ENCODE measurements at places on chromosomes 5 and 9.

DNA sequence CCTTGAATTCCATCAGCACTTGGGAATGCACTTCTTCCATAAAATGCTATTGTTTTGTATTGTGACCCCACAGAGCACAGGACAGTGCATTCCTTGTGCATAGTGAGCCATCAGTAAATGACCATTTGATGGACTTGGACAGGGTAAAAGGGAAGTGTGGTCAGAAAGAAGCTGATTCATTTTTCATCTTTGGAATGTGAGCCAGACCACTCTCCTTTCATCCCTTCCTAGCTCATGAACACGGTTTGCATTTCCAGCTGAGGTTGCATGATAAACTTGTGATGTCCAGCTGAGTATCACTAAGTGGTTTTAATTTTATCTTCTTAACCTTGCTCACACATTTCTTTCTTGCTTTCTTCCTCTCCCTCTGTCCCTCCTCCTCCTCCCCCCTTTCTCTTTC, 101.3 kb downstream of the NUDT12 start:
- no peaks in the 10 kb centered on the region for H3K36me3 ChIP-seq
- H3K27me3 ChIP-seq, result no peaks in the 10 kb centered on the region
- H3K4me1 ChIP-seq, result no peaks in the 10 kb centered on the region
- no peak overlapping the region for H3K27ac ChIP-seq
- H3K4me3 ChIP-seq, result no peak overlapping the region

- H3K27me3 ChIP-seq, result peaks cover 7% of the 10 kb centered on the region
- no peaks in the 10 kb centered on the region for H3K4me1 ChIP-seq
- no peak for DNase-seq
- no peak overlapping the region for H3K4me3 ChIP-seq
- peak overlapping the region; percentile 46 for H3K27ac ChIP-seq
Observed at GRCh38 chr9:113601656-113602055, 138.1 kb downstream of the RGS3 start.

- H3K4me1 ChIP-seq, result no peaks in the 10 kb centered on the region
- no peaks in the 10 kb centered on the region for H3K36me3 ChIP-seq
- H3K27me3 ChIP-seq, result peaks cover 4% of the 10 kb centered on the region
Observed at GRCh38 chr5:2196416-2196815, 313.7 kb upstream of the IRX4 start.

DNA sequence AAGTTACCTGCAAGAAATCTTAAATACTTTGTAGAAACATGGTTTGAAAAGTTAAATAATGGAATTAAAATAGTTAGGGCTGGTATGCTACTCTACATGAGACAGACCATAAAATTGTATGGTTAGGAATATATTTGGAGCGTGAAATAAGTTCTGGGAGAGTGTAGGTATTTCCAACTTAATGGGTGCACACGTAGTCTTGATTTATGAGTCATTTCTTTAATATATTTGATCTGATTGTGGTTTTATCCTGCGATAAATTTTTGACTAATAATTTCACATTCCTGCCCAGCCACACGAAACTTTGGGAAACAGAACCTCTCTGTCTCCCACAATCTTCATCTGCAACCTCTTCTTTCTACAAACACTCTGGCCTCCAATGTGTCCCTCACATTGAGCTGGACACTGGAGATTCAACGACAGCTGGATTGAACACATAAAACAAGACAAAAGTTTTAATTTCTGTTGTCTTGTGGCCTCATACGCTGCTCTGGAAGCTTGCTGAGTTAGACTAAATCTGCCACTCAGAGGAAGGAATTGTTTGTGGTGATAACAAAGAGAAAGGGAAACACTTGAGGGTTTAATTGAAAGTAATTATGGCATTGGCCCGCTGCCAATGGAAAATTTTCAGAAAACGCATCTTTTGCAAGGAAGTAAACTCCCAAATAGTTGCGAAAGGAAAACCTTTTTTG, 201.8 kb upstream of the ZNF608 start:
- peaks cover 14% of the 10 kb centered on the region for H3K4me1 ChIP-seq
- H3K27ac ChIP-seq, result no peak overlapping the region
- no peak for DNase-seq
- H3K36me3 ChIP-seq, result peaks cover 5% of the 10 kb centered on the region
- no peak overlapping the region for H3K4me3 ChIP-seq

DNA sequence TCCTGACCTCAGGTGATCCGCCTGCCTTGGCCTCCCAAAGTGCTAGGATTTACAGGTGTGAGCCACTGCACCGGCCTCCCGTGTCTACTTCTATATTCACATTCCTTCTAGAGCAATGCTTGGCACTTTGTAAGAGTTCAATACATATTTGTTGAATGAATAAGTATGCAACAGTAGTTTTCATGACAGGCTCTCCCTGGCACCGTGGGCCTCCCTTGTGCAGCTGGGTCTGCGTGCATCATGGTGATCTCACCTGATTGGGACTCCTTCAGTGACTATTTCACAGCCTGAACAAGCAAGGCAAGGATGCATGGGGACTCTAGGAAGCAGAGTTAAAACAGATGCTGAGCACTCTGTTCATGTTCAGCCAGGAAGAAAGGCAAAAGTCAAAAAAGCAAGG, 6.8 kb upstream of the ZBTB34 start:
- no peak for DNase-seq
- H3K4me3 ChIP-seq, result no peak overlapping the region
- no peak overlapping the region for H3K27ac ChIP-seq
- peaks cover 7% of the 10 kb centered on the region for H3K27me3 ChIP-seq
- H3K4me1 ChIP-seq, result no peaks in the 10 kb centered on the region

- no peaks in the 10 kb centered on the region for H3K36me3 ChIP-seq
- no peak overlapping the region for H3K27ac ChIP-seq
- DNase-seq, result no peak
- H3K4me3 ChIP-seq, result no peak overlapping the region
- no peaks in the 10 kb centered on the region for H3K4me1 ChIP-seq
Observed at GRCh38 chr5:117803533-117803932, 1184.8 kb downstream of the DTWD2 start.

- peaks cover 5% of the 10 kb centered on the region for H3K27me3 ChIP-seq
- H3K4me1 ChIP-seq, result no peaks in the 10 kb centered on the region
- no peaks in the 10 kb centered on the region for H3K36me3 ChIP-seq
- DNase-seq, result no peak
Observed at GRCh38 chr5:78560000-78560855, 88.3 kb downstream of the LHFPL2 start.

DNA sequence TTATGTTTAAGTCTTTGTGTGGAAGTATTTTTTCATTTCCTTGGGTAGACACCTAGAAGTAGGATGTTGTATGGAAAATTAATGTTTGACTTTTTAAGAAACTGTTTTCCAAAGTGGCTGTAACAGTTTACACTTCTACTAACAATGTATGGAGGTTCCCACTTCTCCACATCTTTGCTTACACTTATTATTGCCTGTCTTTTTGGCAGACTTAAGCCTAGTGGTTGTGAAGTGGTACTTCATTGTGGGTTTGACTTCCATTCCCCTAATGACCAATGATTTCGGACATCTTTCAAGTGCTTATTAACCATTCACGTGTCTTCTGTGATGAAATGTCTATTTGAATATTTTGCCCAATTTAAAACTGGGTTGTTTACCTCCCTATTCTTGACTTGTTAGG, 91.5 kb upstream of the CDKN2B start:
- no peaks in the 10 kb centered on the region for H3K27me3 ChIP-seq
- no peaks in the 10 kb centered on the region for H3K36me3 ChIP-seq
- no peak overlapping the region for H3K27ac ChIP-seq
- H3K4me1 ChIP-seq, result no peaks in the 10 kb centered on the region

DNA sequence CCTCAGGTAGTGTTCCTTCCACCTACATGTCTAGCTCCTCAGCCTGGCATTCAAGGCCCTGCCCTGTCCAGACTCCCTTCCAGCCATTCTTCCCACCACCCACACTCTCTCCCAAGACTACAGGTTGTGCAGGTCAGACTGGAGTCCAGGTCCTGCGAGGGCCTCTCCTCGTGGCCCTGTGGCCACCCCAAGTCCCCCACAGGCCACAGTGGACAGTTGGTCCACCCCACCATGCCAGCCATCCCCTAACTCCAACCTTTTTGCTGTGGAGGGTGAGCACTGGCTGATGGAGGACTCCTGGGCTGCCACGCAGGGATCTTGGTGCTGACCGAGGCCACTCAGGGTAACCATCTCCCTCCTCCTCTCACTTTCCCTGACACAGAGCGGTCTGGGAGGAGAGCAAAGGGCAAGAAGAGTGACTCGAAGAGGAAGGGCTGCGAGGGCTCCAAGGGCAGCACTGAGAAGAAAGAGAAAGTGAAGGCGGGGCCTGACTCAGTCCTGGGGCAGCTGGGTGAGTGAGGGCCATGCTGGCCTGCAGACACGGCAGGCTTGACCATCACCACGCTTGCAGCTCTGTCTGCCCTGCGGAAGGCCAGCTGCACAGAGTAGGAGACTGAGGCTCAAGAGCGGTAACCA, 51.0 kb downstream of the JADE2 start:
- peak overlapping the region; percentile 22 for H3K27ac ChIP-seq
- H3K27me3 ChIP-seq, result peaks cover 2% of the 10 kb centered on the region
- no peak overlapping the region for H3K4me3 ChIP-seq
- H3K36me3 ChIP-seq, result peaks cover 9% of the 10 kb centered on the region
- no peak for DNase-seq
- H3K4me1 ChIP-seq, result peaks cover 12% of the 10 kb centered on the region

DNA sequence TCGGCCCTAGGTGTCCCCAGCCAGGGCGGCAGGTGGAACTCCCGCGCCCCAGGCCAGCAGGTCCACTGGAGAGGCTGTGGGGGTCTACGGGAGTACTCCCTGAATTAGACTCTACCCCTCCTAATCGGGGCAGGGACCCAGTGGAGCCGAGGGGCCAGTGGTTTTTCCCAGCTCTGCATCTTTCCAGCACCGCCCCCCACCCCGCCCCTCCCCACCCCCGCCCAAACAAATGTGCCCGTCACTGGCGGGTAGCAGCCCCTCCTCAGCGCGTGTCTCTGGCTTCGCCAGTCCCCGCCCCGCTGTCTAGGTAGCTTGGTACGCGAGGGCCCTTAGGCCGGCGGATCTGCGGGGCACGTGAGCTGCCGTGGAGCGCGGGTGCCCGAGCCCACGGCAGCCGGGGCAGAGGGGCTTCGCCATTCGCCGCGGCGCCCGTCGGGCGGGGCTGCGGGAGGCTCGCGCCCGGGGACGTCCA, 7.0 kb downstream of the UNC5A start:
- no peak overlapping the region for H3K27ac ChIP-seq
- no peaks in the 10 kb centered on the region for H3K36me3 ChIP-seq
- no peak overlapping the region for H3K4me3 ChIP-seq

GRCh38 chr9:90024823-90025222, 420.0 kb downstream of the GADD45G start:
- H3K27me3 ChIP-seq, result peaks cover 5% of the 10 kb centered on the region
- no peak overlapping the region for H3K27ac ChIP-seq
- H3K4me3 ChIP-seq, result no peak overlapping the region
- no peaks in the 10 kb centered on the region for H3K4me1 ChIP-seq
- H3K36me3 ChIP-seq, result peaks cover 4% of the 10 kb centered on the region

DNA sequence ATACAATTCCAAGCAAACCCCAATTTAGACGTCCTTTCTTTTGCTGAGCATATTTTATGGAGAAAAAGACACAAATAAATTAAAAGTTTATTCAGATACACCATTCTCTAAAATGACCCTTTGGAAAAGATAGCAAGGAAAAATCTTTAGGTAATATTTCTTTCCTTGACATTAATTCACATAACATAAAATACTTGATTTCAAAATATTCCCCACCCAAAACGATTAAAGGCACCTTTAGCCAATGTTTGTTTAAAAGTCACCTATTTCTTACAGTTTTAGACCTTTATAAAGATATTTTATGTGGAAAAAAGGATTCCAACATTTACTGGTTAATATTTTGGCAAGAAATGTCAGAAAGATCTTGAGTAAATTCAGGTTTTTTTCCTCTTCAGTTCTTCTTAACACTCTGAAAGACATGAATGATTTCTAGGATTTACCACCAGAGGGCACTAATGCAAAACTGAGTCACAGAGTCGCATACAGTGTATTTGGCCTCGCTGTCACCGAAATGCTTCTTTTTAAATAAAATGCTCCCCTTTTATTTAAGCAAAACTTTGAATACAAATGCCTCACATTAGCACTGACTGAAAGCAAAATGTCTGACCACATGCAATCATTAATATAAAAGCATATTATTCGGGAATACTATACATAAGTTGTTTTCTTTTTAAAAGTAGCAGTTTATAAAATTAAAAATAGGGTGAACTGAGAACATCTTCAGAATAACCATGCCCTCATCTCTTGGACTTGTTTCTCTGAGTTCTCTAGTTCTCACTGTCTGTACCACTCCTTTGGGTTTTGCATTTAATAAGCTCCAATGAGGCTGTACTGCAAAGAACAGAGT, 122.5 kb downstream of the SLC1A3 start:
- no peaks in the 10 kb centered on the region for H3K27me3 ChIP-seq
- no peaks in the 10 kb centered on the region for H3K36me3 ChIP-seq
- peaks cover 22% of the 10 kb centered on the region for H3K4me1 ChIP-seq
- DNase-seq, result peak; percentile 26
- no peak overlapping the region for H3K27ac ChIP-seq

DNA sequence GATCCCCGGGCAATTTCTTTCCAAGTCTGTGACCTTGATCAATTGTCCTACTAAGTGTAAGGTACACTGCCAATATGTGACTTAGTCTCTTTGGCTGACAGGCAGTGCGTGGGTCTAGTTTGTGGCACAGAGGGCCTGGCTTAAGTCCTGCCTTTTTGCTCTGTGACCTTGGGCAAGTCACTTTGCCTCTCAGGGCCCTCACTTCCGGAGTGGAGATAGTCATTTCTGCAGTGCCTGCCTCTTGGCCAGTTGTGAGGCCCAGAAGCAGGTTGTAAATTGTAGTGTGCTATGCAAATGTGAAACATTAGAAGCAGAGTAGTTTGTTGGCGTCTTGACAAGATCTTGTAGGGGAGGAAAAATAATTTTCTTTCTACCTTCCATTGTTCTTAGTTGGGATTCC, 39.0 kb downstream of the KIF4B start:
- H3K4me3 ChIP-seq, result no peak overlapping the region
- no peaks in the 10 kb centered on the region for H3K36me3 ChIP-seq
- peaks cover 4% of the 10 kb centered on the region for H3K27me3 ChIP-seq
- no peak for DNase-seq
- no peak overlapping the region for H3K27ac ChIP-seq
- H3K4me1 ChIP-seq, result no peaks in the 10 kb centered on the region

DNA sequence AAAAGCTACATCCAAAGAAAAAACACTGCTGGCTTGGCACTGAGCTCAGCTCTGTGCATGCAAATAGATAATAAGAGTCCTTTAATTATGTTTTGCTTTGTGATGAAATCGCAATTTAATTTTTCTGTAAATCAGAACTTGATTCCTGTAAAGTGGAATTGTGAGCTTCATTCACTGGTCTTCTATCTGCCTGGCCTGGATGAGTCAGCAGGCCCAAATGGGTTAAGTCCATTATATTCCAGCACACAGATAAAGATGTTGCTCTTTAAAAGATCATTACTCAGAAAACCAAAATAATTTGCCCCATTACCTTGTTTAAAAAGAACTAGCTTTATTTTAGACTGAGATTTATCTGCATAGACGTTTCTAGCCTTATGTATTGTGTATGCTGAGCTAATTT, 90.4 kb downstream of the CARTPT start:
- no peak overlapping the region for H3K27ac ChIP-seq
- no peak for DNase-seq
- no peaks in the 10 kb centered on the region for H3K36me3 ChIP-seq

- peaks cover 7% of the 10 kb centered on the region for H3K27me3 ChIP-seq
- H3K36me3 ChIP-seq, result no peaks in the 10 kb centered on the region
- H3K4me3 ChIP-seq, result no peak overlapping the region
- H3K4me1 ChIP-seq, result peaks cover 17% of the 10 kb centered on the region
- H3K27ac ChIP-seq, result no peak overlapping the region
Observed at GRCh38 chr9:34986540-34987047, 3.0 kb upstream of the DNAJB5 start.

GRCh38 chr5:139178935-139179334, 19.2 kb downstream of the SIL1 start:
- DNase-seq, result no peak
- peak overlapping the region; percentile 51 for H3K27ac ChIP-seq
- H3K4me3 ChIP-seq, result no peak overlapping the region
- H3K27me3 ChIP-seq, result peaks cover 3% of the 10 kb centered on the region
- no peaks in the 10 kb centered on the region for H3K36me3 ChIP-seq
